ENCODE measurements at places on chromosomes 2 and 18.

GRCh38 chr18:76378526-76379215 lies 116.4 kb downstream of the ZNF516 start:
- DNase-seq = no peak

- no peak for DNase-seq
These were observed 200.3 kb downstream of the CMPK2 start for GRCh38 chr2:6665093-6666045.

GRCh38 chr18:908758-909724 lies 4.4 kb downstream of the ADCYAP1 start:
- no peak for DNase-seq

DNA sequence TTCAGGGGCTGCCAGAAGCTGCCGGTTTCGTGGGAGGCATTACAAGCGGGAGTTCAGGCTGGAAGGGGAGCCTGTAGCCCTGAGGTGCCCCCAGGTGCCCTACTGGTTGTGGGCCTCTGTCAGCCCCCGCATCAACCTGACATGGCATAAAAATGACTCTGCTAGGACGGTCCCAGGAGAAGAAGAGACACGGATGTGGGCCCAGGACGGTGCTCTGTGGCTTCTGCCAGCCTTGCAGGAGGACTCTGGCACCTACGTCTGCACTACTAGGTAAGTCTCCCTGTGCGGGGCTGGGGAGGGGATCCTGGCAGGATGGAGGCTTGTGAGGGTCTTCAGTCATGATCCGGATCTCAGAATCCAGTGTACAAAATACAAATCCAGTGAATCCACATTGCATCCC lies 17.8 kb downstream of the IL1R2 start:
- no peak for DNase-seq

GRCh38 chr2:171723716-171724683 lies 36.7 kb downstream of the DYNC1I2 start:
- no peak for DNase-seq

All from Panc1 (cell line).